ENCODE measurements at places on chromosomes 5 and 9.
A peak's percentile ranks its signal among the peaks of the same experiment; 100 is the strongest.

DNA sequence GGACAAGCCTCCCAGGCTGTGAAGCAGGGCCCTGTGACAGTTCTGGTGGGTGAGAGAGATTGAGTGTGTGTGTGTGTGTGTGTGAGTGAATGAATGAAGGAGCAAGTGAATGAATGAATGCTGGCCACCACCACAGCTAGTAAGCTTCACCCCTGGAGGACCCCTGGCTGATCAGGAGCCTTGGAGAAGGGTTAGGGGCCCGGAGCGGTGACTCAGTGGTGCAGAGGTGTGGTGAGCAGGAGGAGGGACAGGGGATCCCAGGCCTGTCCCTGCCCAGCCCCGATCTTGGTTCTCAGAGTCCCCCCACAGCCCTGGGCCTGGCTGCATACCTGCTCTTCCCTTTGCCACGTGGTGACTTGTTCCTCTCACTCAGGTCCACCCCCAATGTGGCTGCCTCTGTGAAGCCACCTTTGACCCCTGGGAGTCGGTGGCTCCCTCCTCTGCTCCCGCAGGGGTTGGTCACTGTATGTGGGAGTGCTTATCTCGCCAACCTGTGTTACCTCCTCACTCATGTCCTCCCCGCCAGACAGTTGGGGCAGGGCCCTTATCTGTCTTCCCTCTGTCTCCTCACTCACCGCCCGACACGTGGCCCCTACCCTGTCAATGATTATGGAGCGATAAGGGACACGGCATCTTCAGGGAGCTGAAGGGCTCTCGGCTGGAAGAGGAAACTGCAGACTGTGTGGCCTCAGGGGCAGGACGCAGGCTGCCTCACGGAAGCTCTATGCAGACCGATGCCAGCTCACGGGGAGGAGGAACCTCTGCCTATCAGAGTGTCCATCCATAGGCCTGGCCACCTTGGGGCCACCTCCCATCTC is 99.9 kb upstream of the PITX1 start:
- no peak for DNase-seq

DNA sequence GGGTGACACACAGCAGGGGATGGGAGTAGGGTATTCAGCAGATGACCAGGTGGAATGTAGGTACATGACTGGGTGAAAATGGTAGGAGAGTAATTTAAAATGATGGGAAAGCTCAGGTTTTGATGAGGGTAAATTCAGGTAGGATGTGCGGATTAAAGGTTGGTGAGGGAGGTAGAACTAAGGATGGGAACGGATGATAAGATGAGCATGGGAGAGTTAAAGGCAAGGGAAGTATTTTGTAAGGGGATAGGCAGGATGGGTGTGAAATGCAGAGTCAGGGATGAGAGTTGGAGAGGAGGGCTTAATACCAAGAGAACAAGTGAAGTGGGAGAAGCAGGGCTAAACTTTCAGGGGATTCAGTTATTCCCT is 1.5 kb downstream of the TLN1 start:
- DNase-seq: no peak

- no peak for DNase-seq
Observed at GRCh38 chr5:12250454-12250853, 346.2 kb upstream of the CTNND2 start.

DNA sequence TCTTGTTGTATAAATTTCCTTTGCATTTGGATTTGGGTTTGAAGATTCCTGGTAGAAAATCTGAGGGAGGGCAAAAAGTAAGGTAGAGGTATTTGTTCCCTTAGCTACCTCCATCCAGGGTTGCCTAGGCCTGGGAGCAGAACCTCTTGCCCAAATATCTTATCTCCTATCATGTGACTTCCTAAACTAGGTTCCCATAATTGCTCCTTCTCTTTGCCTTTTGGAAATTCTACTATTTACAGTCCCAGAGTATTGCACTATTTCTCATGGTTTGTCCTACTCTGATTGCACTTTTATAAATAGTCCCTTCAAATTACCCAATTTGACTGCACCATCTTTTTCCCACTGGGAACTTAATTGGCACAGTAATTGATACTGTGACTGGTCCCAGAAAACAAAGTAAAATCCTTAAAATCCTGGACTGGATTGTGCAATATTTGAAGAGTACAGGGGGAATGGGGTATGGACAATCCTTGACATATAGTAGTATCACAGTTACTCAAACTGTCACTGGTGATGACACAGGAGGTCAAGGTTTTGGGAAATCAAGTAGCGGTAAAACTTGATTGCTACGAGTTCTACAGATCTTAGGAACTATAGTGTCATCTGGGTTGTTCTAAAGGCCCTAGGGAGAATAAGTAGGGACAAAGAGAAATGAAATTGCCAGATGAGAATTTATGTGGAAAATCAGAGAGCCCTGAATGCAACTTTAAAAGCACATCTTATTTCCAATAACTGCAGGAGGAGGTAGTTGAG is 31.5 kb upstream of the TMED7 start:
- no peak for DNase-seq

DNA sequence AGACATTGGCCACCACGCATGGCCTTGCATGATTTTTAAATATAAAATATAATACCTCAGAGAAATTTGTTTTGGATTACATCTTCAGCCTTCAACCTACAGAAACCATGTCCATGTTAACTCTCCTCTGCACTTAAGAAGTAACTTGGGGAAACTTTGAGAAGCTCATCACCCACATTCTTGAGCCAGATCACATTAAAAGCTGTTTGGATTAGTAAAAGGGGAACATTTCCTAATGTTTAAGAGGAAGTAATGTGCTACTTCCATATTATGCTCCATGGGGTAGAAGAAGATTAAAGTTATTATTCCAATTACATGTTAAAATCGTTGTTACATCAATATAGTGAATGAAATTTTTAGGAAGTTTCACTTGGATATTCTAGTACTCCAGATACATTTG is 10.4 kb upstream of the CEP120 start:
- DNase-seq: no peak

DNA sequence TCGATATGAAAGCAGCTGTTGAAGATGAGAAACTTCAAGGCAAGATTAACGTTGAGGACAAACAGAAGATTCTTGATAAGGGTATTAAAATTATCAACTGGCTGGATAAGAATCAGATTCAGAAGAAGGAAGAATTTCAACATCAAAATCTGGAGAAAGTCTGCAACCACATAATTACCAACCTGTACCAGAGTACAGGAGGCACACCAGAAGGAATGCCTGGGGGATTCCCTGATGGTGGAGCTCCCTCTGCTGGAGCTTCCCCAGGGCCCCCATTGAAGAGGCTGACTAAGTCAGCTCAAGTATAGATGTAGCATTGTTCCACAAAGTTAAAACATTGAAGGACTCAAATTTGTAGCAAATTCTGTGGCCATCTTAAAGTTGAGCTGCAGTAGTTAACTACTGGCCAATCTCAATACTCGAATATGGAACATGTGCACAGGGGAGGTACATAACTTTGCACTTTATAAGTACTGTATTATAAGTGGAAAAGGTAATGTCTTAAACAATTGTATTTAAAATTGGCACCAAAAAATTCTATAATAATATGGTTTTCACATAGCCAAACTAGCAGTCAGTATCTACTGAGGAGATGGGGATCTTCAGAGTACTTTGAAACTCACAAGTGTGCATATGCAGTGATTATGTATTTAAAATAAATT is 237.5 kb downstream of the CHSY3 start:
- DNase-seq: peak; percentile 26

- DNase-seq: no peak
Observed at GRCh38 chr9:107219486-107220077, 63.5 kb upstream of the RAD23B start.

DNA sequence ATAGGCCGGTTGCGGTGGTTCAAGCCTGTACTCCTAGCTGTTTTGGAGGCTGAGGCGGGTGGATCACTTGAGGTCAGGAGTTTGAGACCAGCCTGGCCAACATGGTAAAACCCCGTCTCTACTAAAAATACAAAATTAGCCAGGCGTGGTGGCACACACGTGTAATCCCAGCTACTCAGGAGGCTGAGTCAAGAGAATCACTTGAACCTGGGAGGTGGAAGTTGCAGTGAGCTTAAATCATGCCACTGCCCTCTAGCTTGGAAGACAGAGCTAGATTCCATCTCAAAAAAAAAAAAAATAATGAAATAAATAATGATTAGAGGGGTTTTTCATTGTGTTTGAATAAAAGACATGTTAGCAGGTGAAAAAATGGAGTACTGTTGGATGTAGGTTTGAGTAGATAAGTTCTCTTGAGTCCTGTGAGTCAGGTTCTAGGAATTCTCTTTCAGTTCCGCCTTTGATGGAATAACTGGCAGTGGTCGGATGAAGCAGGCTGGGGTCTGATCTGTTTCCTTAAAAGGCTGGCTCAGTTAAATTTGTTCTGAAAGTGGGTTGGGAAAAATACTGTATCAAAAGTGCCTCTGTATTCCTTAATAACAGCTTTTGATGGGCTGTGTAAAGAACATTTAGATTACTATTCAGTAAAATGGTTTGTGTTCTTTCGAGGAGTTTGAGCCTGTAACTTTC is 73.2 kb downstream of the AOPEP start:
- DNase-seq: no peak

- DNase-seq: peak; percentile 66
Observed at GRCh38 chr9:129580211-129580915, 40.5 kb downstream of the C9orf50 start.

DNA sequence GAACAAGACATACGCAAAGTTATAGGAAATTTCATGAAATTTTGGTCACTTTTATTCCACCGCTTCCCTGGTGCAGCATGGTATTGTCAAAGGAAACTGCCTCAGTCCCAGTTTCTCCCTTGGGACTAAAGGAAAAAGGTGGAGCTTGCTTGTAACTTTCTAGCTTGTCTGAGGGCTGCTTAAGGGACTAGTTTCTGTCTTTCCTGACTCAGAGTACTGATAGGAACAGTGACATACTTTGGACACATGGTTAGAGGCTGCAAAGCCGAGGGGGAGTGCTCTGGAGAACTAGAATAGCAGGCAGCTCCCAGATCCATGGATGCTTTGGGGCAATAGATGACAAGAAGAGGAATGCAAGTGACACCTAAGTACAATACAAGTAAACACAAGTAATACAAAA is 136.7 kb downstream of the CDC42SE2 start:
- DNase-seq: no peak

DNA sequence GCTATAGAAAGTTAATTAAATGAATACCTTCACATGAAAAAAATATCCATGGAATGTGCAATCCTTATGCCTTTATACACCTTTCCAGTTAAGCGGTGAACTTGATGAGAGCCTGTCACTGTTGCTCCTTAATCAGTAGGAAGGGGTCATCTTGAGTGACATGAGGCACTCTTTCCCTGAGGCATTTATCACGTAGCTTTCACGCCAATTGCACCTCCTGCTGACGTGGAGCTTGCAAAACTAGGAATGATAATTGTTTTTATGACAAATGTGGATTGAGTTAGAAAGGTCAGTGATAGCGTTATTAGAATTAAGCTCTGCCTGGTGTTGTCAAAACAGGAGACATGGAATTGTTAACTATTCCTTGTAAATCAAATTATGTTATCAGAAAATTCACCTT is 79.7 kb downstream of the SLF1 start:
- DNase-seq: no peak

GRCh38 chr5:148776780-148777179 is 49.6 kb upstream of the ADRB2 start:
- peak; percentile 32 for DNase-seq

All from activated CD4-positive, alpha-beta memory T cell treated with anti-CD3 and anti-CD28 coated beads for 36 hours (primary cell).